ENCODE measurements at places on chromosomes 5 and 9.

DNA sequence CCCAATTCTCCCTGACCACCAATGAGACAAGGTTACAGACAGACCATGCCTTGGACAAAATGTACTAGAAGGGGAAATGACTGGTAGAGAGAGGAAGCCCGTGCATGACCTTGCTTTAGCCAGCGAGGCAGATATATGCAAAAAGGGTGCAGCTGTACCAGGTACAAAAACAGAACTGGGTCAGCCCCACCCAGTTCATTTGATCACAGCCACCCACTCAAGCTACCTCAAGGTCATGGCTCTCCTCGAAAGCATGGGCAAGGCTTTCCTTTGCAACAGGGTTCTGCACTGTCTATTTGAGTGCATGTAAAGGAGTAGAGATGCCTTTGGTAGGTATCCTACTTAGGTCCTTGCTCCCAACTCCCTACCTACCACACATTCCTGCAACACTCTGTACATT lies 33.3 kb downstream of the TLE1 start:
- DNase-seq = no peak

- no peak for DNase-seq
Observed at GRCh38 chr9:134126373-134126772, 9.5 kb upstream of the WDR5 start.

DNA sequence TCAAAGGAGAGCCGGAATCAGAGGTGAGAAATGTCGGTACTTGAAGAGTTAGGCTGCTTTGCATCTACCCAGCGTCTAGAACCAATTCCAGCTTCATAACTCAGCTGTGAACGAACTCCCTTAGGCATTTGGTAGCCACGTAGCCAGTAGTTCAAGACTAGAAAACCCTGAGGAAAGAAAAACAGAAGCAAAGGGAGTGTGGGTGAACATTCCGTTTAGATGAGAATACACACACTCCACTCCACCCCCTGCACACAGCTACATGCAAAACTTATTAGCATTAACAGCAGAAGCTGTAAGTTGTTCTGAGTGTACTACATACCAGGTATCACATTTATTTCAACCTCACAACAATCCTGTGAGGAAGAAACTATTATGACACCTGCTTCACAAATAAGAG lies 78.3 kb downstream of the SMIM23 start:
- peak; percentile 52 for DNase-seq

DNA sequence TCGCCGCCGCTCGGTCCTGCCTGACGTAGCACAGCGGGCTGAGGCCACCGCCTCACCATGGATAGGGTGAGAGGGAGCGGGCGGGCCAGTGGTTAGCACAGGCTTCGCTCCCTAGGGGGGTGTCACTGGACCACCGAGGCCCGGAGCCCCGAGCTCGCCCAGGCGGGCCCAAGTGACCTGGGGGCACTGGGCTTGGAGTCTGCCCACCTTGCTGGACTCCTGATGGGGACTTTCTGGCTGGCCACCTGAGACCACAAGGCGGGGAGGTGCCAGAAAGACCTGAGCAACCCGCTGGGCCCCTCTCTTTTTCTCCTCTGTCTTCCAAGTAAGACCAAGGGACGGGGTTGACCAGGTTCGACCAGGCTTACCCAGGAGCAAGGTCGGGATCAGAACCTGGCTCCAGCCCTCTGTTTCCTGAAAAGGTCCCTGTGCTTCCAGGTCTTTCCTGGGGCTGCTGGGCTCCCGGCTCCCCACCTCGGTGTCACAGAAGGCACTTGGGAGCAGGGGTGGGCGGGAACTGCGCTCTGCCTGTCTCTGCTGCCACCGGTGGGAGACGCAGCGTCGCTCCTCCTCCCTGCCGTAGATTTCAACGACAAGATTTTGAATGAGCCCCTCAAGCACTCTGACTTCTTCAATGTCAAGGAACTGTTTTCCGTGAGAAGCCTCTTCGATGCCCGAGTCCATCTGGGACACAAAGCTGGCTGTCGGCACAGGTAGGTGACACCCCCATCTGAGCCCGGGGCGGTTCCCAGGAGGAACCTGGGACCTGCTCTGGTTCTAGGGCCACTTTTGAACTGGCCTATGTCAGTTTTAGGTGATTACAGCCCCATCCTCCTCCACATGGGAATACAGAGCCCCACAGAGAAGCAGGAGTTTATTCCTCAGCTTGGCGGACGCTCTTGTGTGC lies 1.0 kb downstream of the MRPS2 start:
- peak; percentile 74 for DNase-seq

All from mesenchymal stem cell (in vitro differentiated cells and primary cell).